Stimulated activated CD4-positive, alpha-beta T cell treated with anti-CD3 and anti-CD28 coated beads, Interleukin-1b, Interleukin-23, amount 100 ng/mL, for 48 hours (primary cell): ENCODE measurements at places on chromosomes 6 and 20.

DNA sequence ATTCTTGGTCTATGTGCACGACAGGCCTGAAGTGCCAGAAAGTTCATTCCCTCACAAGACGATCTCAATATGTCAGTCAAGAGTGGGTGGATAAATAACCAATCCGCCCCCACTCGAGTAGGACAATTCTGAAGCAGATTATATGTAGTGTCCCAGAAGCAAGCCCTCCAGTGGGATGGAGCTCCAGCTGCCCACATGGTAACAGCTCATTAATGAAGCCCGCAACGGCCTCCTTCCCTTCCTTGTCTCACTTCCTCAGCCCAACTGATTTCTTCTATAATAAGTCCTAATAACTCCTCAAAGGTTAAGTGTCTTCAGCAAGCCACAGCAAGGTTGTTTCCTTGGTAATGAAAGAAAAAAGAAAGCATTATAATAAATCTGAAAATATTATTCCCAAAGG, 82.1 kb upstream of the F13A1 start:
- no peak for DNase-seq

- no peak for DNase-seq
Measured at GRCh38 chr6:105058846-105059245, 101.9 kb downstream of the LIN28B start.

DNA sequence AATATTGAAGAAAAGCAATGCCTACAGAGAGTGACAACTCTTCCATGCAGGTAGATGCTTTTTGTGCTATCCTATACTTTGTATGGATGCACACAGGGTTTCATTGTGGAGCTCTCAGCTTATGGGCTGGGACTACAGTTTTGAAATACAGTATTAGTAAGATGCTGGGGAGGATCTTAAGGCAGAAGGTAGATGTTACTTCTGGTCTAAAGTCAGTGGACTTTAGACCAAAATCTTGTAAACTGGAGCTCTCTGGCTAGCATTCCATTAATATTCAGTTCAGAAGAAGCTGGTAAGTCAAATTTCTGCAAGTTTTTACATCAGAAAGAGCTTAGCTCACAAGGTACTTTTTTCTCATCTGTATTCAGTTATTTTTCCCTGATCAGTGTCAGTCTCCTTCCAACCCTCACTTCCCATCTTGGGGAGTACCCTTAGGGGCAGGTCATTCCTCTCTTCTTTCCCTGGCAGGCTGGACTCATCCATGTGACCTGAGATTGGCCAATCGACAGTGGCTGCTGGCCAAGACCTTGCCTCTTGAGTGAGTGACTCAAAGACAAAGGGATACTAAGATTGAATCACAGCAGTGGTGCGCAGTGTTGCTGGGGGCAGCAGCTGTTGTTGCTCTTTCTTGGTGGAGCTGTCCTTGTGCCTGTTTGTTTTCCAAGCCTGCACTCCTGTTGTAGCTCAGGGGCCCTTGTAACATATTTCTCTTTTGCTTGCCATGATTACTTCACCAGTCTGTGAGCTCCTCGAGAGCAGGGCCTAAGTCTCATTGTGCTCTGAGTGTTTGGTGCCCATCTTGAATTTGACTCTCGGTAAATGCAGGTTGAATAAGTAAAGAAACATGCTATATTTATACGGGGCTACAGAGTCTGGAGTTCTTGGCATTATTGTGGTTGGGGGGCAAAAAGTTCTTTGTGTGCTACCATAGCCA, 2.8 kb upstream of the PHF20 start:
- peak; percentile 65 for DNase-seq

- no peak for DNase-seq
Measured at GRCh38 chr6:44012078-44012493, 115.2 kb downstream of the MRPL14 start.

DNA sequence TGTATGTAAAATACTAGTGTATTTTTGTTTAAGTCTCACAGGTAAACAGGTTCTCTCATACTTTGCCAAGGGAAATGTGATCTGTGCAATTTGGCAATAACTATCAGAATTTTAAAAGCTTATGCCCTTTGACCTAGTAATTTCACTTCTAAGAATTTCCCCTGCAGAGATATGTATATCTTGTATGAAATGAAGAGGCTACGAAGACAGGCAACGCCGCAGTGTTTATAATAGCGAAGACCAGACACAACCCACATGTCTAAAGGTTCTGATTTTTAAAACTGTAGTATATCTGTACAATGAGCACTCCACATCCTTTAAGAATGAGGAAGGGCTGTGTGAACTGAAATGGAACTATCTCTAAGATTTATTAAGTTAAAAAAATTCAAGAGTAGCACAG, 7.5 kb downstream of the TRAF3IP2 start:
- no peak for DNase-seq
